ENCODE measurements at places on chromosomes 1 and 21. TPM values are rescaled to one million over a fixed set of nuclear protein-coding genes. Genes with fewer than 3 reads are reported as not detected.

DNA sequence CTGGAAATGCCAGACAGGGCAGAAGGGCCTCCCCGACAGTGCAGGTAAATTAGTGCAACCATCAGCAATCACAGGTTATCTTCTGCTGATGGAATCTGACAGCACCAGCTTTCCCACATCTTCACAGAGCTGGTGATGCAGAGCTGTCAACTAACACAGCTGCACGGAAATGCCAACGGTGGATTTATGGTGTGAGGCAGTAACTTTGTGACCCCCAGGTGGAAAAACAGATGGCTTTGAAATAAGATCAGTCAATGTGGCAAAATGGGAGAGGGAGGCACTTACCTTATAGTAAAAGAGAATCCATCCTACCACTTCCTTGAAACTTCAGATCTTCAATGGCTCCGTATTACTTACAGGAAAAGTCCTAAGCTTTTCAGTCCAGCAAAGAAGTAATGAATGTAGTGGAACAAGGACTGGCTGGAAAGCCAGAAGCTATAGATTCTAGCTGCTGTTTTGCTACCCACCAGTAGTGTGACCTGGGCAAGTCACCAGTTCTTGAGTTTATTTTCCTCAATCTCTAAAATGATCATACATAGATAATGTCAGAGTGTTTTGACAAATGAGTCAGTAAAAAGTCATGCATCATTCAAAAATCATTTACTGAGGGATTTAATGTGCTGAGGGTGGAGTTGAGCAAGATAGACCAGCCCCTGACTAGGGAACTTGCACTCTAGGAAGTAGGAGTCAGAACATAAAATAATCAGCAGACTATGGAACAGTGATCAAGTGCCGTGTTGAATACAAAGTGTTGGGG, 245.7 kb upstream of the JUN start:
- ATAC-seq: no peak

DNA sequence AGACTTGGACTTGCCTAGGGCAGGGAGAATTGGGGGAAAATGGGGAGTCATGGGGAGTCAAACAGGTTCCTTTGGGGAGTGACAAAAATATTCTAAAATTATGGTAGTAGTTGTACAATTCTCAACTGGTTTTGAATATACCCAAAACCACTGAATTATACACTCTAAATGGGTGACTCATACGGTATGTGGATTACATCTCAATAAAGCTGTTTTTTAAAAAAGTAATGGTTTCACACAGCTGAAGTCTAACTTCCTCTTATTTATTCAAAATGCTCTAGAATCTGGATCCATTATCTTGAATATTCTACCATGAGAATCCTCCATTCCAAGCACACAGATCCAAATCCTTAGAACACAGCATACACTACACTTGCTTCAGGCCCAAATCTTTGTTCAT, 11.1 kb downstream of the EIF4G3 start:
- no peak for ATAC-seq

- peak; percentile 88 for ATAC-seq
Observed at GRCh38 chr1:203038217-203038741, 12.0 kb downstream of the PPFIA4 start.

DNA sequence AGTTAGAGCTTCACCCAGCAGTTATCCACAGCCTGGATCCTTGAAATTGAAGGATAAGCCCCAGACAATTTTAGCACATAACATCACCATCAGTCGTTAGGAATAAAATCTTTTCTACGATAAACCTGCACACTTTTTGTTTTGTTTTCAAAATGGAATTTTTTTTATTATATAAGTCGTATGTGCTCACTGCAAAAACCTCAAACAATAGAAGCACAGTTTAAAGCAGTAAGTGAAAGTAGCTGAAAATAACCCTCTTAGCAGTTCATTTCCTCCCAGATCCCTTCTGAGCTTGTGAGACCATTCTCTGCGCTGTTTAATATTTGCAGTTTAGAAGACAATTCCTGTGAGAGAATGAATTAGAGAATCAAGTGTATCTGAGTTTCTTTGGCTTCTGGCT, 38.3 kb downstream of the ELK4 start:
- no peak for ATAC-seq

The SPRR2F gene
- total RNA-seq: 7.7 TPM

DNA sequence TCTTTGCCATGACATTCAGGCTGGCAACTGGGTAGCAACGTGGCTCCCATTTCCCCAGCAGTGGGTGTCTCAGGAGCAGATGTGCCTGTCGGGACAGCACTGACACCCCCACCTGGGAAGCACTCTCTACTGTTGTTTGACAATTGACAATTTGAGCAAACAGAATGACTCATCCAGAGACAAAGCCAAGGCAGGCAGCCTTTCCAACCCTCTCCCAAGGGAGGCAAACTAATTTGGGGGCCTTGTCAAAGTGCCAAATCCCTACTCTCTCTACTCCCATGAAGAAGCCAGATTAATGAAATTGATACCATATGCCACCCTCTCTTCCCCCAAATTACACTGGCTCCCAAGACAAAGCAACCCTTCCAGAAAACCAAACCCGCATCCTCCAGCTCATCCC, 65.6 kb downstream of the GRIK3 start:
- ATAC-seq: no peak

All from gastroesophageal sphincter (tissue), 4 donors.